ENCODE measurements at places on chromosomes 3 and 15. TPM values are rescaled to one million over a fixed set of nuclear protein-coding genes. Genes with fewer than 3 reads are reported as not detected.

The ALG3 gene
- 31.0 TPM for total RNA-seq

The PLSCR5 gene
- not detected for total RNA-seq

The CYP1A1 gene
- total RNA-seq, result 0.12 TPM

The GRIP2 gene
- not detected for total RNA-seq

The HTR3E gene
- total RNA-seq, result not detected

The XCR1 gene
- not detected for total RNA-seq

The PARP15 gene
- 3.6 TPM for total RNA-seq

The LIPH gene
- not detected for total RNA-seq

The CORO2B gene
- not detected for total RNA-seq

The LEKR1 gene
- total RNA-seq, result 0.43 TPM

The ATP8B4 gene
- 2.9 TPM for total RNA-seq

The ADPRH gene
- total RNA-seq, result 3.1 TPM

The MITF gene
- not detected for total RNA-seq

The SLC28A1 gene
- not detected for total RNA-seq

The H1-8 gene
- not detected for total RNA-seq

The COX5A gene
- total RNA-seq, result 348 TPM

The LRRC31 gene
- total RNA-seq, result not detected

The ADAMTS9 gene
- total RNA-seq, result not detected

The PPP4R2 gene
- total RNA-seq, result 68.1 TPM

The LMAN1L gene
- not detected for total RNA-seq

The TAGLN3 gene
- total RNA-seq, result 1.2 TPM

The THAP10 gene
- not detected for total RNA-seq

The CYP8B1 gene
- total RNA-seq, result not detected

The PLSCR4 gene
- not detected for total RNA-seq

The FAIM gene
- total RNA-seq, result 2.2 TPM

The LSM3 gene
- 26.2 TPM for total RNA-seq

The TUSC7 gene
- not detected for total RNA-seq

The FBXL2 gene
- total RNA-seq, result not detected

The GADL1 gene
- not detected for total RNA-seq

The CATSPER2 gene
- 3.5 TPM for total RNA-seq

The C3orf85 gene
- total RNA-seq, result not detected

The C2CD4B gene
- total RNA-seq, result not detected

The DLEC1 gene
- 0.17 TPM for total RNA-seq

The SEMA3G gene
- total RNA-seq, result not detected

The GLCE gene
- 2.5 TPM for total RNA-seq

The MED12L gene
- total RNA-seq, result 1.4 TPM

The APOD gene
- 0.44 TPM for total RNA-seq

The CPLX3 gene
- not detected for total RNA-seq

The PXK gene
- 44.7 TPM for total RNA-seq

The DLL4 gene
- 0.14 TPM for total RNA-seq

The C3orf22 gene
- not detected for total RNA-seq

The KIF9 gene
- 4.5 TPM for total RNA-seq

The LMOD3 gene
- total RNA-seq, result not detected

The CCDC39 gene
- total RNA-seq, result not detected

The ARHGEF26 gene
- total RNA-seq, result 0.45 TPM

The BFSP2 gene
- total RNA-seq, result not detected

The NGRN gene
- 30.7 TPM for total RNA-seq

The MAPKAPK3 gene
- total RNA-seq, result 105 TPM

The KCNH8 gene
- not detected for total RNA-seq

The RASGRP1 gene
- total RNA-seq, result 44.2 TPM

The RETNLB gene
- not detected for total RNA-seq

The ACKR4 gene
- total RNA-seq, result not detected
